ENCODE measurements at places on chromosomes 4 and X. TPM values are rescaled to one million over a fixed set of nuclear protein-coding genes. Genes with fewer than 3 reads are reported as not detected.

DNA sequence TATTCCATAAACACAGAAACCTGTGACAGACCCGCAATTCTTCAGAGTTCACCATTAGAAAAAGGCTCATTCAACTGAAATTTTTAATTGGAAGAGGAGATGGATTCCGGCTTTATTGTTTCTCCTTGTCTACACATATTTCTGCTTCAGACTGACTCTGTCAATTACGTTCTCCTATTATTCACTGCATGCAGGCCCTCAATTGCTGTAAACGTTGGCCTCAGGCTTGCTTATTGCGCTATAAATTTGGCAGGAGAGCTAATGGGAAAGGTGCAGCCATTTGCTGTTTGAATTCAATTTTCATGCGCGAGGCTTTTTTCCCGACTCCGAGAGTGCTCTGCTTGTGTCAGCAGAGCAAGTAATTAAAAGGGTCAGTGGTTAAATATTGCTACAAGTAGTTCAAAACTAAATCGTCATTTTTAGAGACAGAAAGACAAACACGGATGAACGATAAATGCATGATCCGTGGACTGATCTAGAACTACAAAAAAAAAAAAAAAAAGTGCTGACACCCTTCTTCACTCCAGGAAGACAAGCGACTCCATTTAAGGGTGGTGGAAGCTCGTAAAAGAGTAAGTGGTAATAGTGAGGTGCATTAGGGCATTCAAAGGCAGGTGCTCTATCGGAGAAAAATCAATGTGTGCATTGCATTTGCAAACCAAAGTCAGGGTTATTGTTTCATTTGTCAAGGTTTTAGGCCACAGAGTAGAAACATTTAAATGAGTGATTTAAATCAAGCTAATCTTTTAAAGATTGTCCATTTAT lies 841.6 kb upstream of the FRG1 start:
- DNase-seq, result no peak

DNA sequence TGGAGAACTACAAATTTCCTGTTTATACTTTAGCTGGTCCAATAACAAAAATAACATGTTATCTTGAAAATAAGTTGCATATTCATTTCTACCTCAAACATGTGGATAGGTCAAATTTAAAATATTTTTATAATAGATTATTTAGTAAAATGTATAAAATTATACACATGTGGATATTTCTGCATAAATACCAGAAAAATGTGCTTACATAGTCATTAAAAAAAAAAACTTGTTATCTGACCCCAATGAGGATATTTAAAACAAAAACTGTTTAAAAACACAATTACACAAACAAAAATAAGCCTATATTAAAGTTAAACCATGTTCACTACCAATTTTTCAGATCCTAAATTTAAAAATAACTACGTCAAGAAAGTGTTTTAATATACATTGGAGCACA lies 28.1 kb downstream of the FBXO8 start:
- DNase-seq, result no peak

- DNase-seq, result no peak
Observed at GRCh38 chrX:69919749-69920148, 130.0 kb downstream of the AWAT2 start.

GRCh38 chr4:18798123-18798522 lies 776.6 kb upstream of the LCORL start:
- no peak for DNase-seq

The LPAR4 gene
- polyA plus RNA-seq, result not detected
